ENCODE measurements at places on chromosomes 3 and 15.

GRCh38 chr3:50132421-50133282 is 22.5 kb upstream of the SEMA3F start:
- no peak for DNase-seq

- DNase-seq = no peak
Measured at GRCh38 chr3:111373861-111374260, 168.1 kb upstream of the CD96 start.

DNA sequence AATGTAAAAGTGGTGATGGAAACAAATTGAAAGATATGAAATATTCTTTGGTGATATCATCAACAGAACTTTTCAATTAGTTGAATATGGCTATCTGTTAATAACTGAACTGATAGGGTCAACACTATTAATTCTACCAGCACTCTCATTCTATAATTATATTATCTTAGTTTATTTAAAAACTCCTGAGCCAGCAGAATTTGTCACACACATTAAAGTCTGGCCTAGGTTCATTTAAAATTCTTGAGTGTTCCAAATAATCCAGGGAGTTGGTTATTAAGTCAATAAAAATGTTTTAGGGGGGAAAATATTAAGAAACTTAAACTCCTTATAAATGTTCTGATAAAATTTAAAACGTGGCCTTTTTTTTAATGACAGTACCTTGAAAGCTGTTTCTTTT is 189.6 kb upstream of the GRM7 start:
- DNase-seq = no peak

- no peak for DNase-seq
Measured at GRCh38 chr3:153768561-153769469, 352.4 kb upstream of the ARHGEF26 start.

DNA sequence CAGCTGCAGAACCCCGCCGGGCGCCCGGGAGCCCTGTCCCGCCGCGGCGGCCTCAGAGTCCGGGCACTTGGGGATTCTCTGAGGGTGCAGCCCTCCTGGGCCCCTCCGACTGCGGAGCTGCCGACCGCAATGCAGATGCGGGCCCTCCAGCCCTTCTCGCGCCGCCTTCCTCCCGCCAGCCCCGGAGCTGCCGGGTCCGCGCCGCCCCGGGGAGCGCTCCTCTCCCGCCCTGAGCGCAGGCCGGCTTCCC is 320 bp upstream of the ACAN start:
- DNase-seq = no peak

DNA sequence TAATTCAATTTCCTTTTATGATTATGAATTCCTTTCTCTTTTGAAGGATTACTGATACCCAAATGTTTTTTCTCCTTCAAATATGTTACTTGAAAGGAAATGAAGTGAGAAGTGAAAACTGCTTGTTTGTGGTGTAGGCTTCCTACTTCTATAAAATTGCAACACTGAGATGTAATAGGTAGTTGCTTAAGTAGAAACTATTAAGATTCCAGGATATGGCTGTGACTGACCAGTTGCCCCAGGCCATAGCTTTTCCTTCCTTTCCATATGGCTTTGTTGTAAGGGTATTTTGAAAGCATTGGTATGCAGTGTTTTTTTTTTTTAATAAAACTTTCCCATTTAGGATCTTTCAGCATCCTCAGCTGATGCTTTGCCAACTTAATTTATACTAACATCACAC is 28.5 kb downstream of the DNAJC13 start:
- no peak for DNase-seq

- DNase-seq = no peak
Measured at GRCh38 chr3:61627768-61628185, 66.4 kb downstream of the PTPRG start.

GRCh38 chr3:88112289-88112688 is 37.5 kb upstream of the C3orf38 start:
- DNase-seq = no peak

DNA sequence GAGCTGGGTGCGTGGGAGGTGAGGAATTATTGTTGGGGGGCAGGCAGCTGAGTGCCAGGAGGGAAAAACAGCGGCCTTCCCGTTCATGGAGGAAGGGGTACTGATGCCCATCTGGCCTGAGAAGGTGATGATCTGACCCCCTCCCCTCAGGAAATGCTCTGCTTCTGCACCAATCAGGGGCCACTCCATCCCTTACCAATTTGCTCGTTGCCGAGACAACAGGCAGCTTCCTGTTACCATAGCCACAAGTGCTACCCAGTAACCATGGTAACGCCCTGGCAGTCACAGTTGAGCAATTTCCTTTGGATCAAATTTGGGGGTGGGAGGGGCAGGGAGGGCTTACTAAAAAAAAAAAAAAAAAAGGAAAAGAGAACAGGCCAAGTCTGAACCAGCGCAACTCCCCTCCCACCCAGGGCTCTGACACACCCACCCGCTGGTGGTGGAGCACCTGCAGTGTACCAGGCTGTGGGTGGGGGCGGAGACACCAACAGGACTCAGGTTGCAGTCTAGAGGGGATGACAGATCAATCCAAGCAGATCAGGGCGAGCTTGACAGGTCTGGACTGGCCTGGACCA is 13.7 kb downstream of the CELF6 start:
- DNase-seq = no peak

- no peak for DNase-seq
Measured at GRCh38 chr3:84128024-84128423, 830.8 kb upstream of the CADM2 start.

- DNase-seq = no peak
Measured at GRCh38 chr15:85027033-85027380, 45.4 kb downstream of the PDE8A start.

All from right forelimb (tissue), 1 donor.